ENCODE measurements at places on chromosomes 16 and 17.
A peak's percentile ranks its signal among the peaks of the same experiment; 100 is the strongest.

DNA sequence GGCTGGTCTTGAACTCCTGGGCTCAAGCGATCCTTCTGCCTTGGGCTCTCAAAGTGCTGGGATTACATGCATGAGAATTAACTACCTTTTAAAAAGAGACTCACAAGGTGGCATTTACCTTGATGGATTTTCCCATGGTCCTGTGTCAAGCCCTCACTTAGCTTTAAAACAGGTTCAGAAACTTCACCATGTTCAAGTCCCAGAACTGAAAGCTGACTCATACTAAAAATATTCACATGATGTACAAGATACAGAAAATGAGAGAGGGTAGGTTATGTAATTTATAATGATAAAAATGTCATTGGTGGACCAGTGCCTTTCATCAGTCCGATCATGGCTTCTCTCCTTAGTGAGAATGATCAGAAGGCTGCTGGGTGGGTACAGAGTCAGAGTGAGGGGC is 4.3 kb upstream of the AKAP1 start:
- no peak for DNase-seq

DNA sequence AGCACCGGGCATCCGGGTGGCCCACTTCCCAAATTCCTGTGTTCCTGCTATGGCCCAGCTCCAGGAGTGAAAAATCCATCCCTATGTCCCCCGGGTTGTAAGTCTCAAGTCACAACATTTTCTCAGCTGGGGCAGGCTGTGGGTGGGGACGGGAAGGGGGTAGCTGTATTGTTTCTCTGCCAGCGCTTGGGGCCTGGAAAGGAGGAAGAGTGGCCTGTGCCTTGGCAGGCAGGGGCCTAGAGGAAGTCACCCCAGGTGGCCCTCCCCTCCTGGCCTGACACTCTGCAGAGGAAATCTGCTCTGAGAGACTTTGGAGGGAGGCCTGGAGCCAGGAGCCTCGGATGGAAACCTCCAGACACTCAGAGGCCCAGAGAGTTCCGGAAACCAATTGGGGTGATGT is 10.6 kb upstream of the SCN4A start:
- DNase-seq: no peak

DNA sequence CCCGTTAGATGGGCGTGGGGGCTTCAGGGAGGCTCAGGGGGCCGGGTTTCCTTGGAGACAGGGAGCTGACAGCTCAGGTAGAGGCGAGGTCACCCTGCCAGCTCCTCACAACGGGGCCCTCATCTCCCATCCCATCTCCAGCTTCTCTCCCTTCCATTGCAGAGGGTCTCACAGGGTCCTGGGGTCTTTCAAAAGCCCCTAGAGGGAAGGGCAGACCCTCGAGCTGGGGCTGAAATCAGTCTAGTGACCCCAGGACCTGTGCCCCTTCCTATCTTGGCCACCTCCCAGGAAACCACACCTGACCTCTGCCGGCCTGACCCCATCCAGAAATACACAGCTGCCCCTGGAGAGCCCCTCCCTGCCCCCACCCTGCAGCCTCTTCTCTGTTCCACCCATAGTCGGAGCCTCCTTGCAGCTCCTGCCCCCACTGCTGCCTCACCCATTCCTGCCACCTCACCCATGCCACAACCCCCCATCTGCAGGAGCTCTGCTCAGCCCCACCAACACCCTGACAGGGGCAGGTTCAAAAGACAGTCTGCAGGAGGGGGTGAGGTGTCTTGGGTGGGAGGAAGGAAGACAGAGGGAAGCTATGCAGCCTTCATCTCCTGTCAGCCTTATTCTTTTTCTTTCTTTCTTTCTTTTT is 23.4 kb downstream of the PIK3R5 start:
- DNase-seq: peak; percentile 76

GRCh38 chr16:8832717-8833105 is 35.1 kb downstream of the PMM2 start:
- DNase-seq: no peak

DNA sequence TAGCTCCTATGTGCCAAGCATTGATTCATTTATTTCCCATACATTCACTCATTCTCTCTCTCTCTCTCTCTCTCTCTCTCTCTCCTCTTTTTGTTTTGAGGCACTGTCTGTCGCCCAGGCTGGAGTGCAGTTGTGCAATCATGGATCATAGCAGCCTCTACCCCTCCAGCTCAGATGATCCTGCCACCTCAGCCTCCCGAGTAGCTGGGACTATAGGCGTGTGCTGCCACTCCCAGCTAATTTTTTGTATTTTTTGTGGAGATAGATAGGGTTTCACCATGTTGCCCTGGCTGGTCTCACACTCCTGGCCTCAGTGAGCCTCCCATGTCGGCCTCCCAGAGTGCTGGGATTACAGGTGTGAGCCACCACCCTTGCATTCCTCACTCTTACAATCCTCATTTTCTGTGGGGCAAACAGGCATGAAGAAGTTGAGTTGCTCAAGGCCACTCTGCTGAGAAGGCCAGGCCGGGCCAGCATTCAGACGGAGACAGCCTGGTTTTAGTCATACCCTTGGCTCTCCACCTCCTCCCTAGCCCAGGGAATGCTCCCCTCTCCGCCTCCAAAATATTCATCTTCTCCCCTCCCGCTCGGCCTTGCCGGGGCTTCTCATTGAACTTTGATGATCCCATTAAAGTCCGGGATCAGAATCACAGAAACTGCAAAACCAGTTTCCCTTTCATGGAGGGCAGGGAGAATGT is 765 bp upstream of the PRM2 start:
- no peak for DNase-seq

DNA sequence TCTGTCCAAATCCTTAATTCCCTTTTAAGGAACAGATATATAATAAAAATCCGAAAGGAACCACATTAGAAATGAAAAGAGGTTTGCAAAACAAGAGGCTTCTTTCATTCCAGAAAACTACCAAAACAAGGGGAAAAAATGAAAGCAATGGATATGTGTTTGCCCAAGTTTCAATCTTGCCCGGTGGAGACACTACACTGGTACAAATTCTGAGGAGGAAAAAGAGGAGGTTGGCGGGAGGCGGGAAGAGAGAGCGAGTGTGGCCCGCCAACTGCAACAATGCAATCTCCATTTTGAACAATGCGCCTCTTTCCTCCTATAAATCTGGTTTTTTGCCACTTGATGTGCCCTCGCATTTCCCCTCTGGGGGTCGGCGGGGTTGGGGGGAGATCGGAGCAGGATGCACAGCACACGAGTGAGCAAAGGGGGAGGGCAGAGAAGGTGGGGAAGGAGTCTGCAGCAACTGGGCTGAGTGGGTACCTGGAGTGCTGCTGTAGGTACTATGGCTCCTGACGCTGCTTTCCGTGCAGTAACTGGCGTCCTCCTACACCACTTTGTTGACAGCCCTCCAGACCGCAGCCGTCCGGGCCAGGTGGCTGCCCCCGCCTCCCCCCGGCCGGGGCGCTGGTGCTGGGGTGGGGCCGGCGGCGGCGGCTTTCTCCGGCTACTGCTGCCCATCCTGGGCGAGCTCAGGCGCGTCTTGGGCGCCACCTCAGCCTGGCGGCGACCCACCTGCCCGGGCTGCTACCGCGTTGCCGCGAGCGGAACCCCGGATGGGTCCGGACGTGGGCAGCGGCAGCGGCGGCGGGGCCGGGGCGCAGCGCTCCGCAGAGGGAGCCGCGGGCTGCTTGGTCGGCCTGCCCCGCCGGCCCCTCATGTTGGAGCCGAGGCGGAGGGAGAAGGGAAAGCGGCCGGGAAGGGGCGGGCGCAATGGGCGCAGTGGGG is 93.8 kb upstream of the PLEKHM1 start:
- peak; percentile 82 for DNase-seq

DNA sequence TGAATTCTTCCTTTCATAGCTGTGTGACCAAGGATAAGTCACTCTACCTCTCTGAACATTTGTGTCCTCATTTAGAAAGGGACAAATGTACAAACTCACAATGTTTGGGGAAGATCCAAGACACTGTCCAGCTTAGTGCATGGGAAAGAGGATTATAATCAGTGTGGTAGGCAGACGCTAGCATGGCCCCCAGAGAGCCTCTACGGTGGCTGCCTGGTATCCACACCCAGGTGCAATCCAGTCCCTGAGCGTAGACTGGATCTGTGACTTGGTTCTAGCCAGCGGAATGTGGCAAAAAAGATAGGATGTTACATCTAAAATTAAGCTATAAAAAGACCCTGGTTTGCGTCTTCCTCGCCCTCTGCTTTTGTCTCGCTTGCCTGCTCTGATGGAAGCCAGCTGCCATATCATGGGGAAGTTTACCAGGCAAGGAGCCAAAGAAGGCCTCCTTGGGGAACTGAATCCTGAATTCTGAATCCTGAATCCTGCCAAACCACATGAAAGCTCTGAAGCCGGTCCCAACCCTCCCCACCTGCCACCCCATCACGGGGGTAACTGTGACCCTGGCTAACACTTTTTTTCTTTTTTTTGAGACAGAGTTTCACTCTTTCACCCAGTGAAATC is 51.7 kb downstream of the PLXDC1 start:
- no peak for DNase-seq

DNA sequence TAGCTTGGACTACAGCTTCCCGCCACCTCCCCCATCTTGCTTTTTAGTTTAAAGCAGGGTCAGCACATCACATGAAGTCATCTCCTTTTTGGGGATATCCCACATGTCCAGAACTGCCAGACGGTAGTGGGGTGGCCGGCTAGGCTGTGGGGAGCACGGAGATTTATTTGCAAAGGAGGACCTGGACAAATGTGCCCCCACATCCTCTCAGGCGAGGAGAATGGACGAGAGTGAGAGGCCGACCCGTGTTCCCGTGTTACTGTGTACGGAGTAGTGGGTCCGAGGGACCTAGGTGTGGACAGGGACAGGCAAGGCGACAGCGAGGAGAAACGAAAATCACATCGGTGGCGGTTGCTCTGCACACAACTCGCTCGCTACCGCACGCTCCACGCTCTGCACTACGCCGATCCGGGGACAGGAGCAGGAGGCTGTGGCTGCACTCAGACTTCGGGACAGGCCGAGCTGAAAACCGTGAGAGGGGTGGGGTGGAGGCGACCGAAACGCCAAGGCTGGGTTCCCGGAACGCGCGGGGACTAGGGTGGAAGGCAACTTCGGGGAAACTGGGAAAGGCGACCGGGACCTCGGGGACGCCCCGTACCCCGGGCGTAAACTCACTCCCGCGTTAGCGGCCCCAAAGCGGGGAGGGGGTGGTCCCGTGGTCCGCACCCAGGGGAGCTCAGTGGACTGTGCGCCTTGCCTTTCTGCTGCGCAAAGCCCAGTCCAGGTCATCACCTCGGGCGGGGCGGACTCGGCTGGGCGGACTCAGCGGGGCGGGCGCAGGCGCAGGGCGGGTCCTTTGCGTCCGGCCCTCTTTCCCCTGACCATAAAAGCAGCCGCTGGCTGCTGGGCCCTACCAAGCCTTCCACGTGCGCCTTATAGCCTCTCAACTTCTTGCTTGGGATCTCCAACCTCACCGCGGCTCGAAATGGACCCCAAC is at the start of gene MT1A:
MT1A (plus strand) TSS at position 853 of the 937 bp plus-strand sequence; CDS start at position 926, 73 bp downstream.
- no peak for DNase-seq

GRCh38 chr16:66800856-66801255 is 528 bp downstream of the TERB1 start:
- DNase-seq: no peak

- peak; percentile 80 for DNase-seq
Measured at GRCh38 chr17:49494986-49495841, at the start of gene NGFR. NGFR (plus strand) TSS chr17:49495293; CDS start chr17:49495418, 125 bp downstream.

DNA sequence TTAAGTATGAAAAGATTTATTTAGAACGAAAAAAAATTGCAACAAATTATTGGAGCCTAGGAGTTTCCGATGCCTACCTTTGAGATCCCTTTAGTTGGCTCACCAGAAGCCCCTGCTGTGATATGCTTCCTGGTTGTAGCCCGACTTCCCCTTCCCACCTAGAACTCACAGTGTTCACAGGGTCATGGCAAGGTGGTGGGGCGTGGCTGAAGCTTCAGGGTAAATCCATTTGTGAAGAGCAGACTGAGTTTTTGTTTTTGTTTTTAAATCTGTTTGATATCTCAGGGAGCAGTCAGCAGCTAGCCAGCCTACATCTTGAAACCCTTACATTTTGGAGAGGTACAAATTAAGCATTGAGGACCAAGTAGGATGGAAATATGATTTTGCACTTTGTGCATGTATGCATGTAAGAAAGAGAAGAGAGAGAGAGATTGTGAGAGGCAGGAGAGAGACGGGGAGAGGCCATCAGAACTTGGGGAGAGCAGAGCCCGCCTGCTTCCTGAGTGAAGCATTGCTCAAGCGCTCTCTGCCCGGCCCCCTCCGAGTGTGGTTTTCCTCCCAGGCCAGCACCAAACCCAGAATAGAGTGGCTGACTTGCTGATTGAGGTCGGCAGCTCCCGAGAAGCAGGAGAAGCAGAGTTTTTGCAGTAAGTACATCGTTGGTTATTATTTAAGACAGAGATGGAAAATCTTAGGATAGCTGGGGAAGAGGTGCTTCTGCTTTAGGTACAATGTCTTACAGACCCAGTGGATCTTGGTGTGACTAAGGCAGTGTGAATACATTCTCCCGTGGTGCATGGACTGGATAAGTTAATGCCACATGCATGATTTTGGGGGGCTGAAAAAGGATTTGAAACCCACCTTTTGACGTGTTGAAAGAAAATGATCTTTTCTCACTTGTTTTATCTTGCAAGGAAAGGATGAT is 64.2 kb downstream of the SPECC1 start:
- DNase-seq: peak; percentile 56

DNA sequence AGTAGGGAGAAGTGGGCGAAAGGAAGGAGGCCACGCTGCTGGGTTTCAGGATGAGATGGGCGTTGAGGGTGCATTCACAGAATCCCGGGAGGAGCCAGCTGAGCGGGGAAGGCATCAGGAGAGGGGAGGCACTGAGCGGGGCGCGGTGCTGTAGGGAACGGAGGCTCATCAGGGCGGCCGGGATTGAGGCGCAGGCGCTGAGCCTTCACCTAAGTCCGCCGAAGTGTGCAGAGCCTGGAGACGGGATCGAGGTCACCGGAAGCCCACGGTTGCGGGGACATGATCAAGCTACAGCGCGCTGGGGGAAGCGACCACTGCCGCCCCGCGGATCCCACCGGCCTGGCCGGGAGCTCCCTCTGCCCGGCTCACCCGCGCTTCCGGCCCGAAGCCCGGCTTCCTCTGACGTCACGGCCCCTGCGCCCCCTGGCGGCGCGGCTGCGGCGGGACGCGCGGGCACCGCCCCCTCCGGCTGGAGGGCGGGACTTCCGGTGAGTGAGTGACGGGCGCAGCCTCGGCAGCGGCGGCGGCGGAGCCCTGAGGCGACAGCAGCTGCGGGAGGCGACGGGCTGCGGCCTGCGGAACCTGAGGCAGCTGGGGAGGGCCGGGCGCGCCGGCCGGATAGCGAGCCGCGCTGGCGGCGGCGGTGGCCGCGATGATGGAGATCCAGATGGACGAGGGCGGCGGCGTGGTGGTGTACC is at the start of gene MAPK8IP3:
MAPK8IP3 (plus strand) TSS at position 508 of the 698 bp plus-strand sequence; CDS start at position 653, 145 bp downstream.
- DNase-seq: peak; percentile 96

DNA sequence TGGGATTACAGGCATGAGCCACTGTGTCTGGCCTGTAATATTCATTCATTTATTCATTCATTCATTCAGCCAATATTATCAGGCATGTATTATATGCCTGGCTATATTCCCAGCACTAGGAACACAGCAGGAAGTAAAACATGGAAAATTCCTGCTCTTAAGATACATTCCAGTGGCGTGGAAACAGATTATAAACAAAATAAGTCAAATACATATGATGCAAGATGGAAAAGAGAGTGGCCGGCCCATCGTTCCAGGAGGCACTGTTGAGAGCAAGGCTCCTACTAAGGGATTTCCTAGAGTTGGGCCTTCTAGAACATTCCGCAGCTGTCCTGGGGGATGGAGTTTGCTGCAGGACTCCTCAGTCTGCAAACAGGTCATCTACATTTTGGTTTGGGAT is 17.7 kb downstream of the ADCY9 start:
- no peak for DNase-seq

Data from CD4-positive, alpha-beta T cell treated with Interleukin-17A for 4 hours (primary cell).